ENCODE measurements at places on chromosomes 5 and 9.

GRCh38 chr5:127094161-127094814, 21.0 kb upstream of the C5orf63 start:
- H3K36me3 ChIP-seq = no peaks in the 10 kb centered on the region
- DNase-seq = no peak
- H3K27me3 ChIP-seq = no peaks in the 10 kb centered on the region
- H3K4me1 ChIP-seq = peaks cover 7% of the 10 kb centered on the region
- no peak overlapping the region for H3K27ac ChIP-seq
- H3K4me3 ChIP-seq = no peak overlapping the region

DNA sequence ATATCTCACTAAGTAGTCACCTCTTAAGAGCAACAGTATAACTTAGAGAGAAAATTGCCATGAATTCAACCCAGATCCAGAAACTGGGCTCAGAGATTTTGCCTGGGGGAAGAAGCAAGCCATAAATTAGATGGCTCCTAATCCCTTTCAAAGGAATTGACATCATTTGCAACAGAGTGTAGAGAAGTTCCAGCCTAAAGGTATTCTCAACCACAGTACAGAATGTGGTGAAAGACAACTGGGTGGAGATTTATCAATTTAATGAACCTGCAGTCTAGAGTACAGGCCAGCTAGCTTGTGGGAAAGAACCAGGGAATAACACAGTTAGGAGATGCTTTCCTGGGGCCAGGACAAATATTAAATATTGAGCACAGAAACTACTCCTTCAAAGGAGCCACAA, 39.6 kb downstream of the CDKL3 start:
- DNase-seq = no peak
- H3K27ac ChIP-seq = no peak overlapping the region
- no peaks in the 10 kb centered on the region for H3K4me1 ChIP-seq
- H3K27me3 ChIP-seq = no peaks in the 10 kb centered on the region
- H3K4me3 ChIP-seq = no peak overlapping the region
- H3K36me3 ChIP-seq = peaks cover 9% of the 10 kb centered on the region

GRCh38 chr5:102999191-102999590, 120.7 kb downstream of the GIN1 start:
- no peak overlapping the region for H3K27ac ChIP-seq
- H3K27me3 ChIP-seq = no peaks in the 10 kb centered on the region
- H3K36me3 ChIP-seq = peaks cover 5% of the 10 kb centered on the region

GRCh38 chr9:35731415-35732184, 395 bp downstream of the TLN1 start:
- H3K4me3 ChIP-seq = peak overlapping the region; percentile 84
- H3K27ac ChIP-seq = peak overlapping the region; percentile 90
- peaks cover 16% of the 10 kb centered on the region for H3K4me1 ChIP-seq
- no peak for DNase-seq
- no peaks in the 10 kb centered on the region for H3K27me3 ChIP-seq

DNA sequence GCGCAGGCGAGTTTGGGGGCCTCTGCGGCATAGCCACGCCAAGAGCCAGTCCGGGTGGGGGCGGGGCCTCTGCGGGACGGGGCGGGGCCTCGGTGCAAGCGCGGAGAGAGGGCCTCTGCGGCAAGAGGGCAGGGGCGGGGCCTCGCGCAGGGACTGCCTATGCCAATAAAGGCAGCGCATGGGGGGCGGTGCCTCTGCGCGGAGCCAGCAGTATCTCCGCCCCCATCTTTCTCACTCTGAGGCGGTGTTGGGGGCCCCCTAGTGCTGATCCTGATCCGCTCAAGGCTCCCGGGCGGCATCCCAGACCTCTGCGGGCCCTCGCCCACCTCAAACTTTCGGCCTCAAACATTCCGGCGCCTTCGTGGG, 9.2 kb upstream of the GPRIN1 start:
- H3K36me3 ChIP-seq = no peaks in the 10 kb centered on the region
- no peak overlapping the region for H3K27ac ChIP-seq
- DNase-seq = peak; percentile 89
- peaks cover 18% of the 10 kb centered on the region for H3K4me1 ChIP-seq
- H3K4me3 ChIP-seq = peak overlapping the region; percentile 48
- peaks cover 48% of the 10 kb centered on the region for H3K27me3 ChIP-seq

- DNase-seq = no peak
- no peaks in the 10 kb centered on the region for H3K36me3 ChIP-seq
- H3K27ac ChIP-seq = no peak overlapping the region
- H3K27me3 ChIP-seq = no peaks in the 10 kb centered on the region
Measured at GRCh38 chr5:63043792-63044191, 465.2 kb downstream of the LRRC70 start.

GRCh38 chr9:108056805-108057386, 567.3 kb upstream of the KLF4 start:
- H3K4me1 ChIP-seq = no peaks in the 10 kb centered on the region
- no peak overlapping the region for H3K27ac ChIP-seq
- no peaks in the 10 kb centered on the region for H3K27me3 ChIP-seq
- no peak overlapping the region for H3K4me3 ChIP-seq
- no peak for DNase-seq
- no peaks in the 10 kb centered on the region for H3K36me3 ChIP-seq

- H3K27me3 ChIP-seq = no peaks in the 10 kb centered on the region
- H3K4me3 ChIP-seq = no peak overlapping the region
- DNase-seq = no peak
- H3K36me3 ChIP-seq = peaks cover 72% of the 10 kb centered on the region
- H3K27ac ChIP-seq = no peak overlapping the region
Measured at GRCh38 chr5:135383803-135384495, 15.1 kb downstream of the MACROH2A1 start.

DNA sequence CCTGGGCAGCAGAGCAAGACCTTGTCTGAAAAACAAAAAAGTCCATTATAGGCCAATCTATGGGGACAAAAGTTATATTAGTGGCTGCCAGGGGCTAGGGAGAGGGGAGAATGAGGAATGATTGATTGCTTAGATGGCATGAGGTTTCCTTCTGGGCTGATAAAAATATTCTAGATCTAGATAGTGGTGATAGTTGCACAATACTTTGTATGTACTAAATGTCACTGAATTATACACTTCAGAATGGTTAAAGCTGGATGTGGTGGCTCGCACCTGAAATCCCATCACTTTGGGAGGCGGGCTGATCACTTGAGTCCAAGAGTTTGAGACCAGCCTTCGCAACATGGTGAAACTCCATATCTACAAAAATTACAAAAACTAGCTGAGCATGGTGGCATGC, 42.8 kb upstream of the TEX48 start:
- H3K36me3 ChIP-seq = peaks cover 5% of the 10 kb centered on the region
- peaks cover 18% of the 10 kb centered on the region for H3K4me1 ChIP-seq
- H3K27ac ChIP-seq = no peak overlapping the region
- H3K27me3 ChIP-seq = peaks cover 5% of the 10 kb centered on the region
- DNase-seq = no peak

DNA sequence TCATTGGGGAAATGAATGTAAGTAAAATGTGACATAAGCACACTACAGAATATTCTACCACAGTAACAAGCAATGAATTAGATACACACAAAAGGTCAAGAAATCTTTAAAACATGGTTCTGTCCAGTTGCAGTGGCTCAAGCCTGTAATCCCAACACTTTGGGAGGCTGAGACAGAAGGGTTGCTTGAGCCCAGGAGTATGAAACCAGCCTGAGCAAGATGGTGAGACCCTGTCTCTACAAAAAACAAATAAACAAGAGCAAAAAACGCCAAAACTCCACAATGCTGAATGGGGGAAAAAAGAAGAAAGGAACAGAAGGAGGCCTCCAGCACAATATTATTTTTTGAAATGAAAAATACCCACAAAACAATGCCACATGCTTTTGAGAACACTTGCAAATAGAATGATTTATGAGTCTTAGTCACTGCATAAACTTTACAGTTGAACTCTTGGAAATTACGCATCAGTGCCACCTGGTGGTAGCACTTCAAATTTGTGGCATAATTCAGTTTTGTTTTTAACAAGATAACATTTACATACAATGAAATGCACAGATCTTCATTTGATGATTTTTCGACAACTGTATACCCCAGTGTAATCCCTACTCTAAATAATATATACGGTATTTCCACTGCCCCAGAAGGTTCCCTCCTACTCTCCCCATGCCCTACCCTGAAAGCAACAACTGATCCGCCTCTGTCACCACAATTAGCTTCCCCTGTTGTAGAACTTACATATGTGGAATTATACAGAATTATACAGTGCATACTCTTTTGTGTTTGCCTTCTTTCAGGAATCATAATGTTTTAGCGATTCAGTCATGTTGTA, 14.4 kb upstream of the SPINK4 start:
- H3K27ac ChIP-seq = peak overlapping the region; percentile 4
- H3K4me1 ChIP-seq = peaks cover 15% of the 10 kb centered on the region
- no peaks in the 10 kb centered on the region for H3K36me3 ChIP-seq
- peak; percentile 89 for DNase-seq

- H3K4me1 ChIP-seq = no peaks in the 10 kb centered on the region
- no peak overlapping the region for H3K4me3 ChIP-seq
- no peaks in the 10 kb centered on the region for H3K36me3 ChIP-seq
Measured at GRCh38 chr5:86885011-86885410, 267.3 kb downstream of the COX7C start.

- H3K36me3 ChIP-seq = no peaks in the 10 kb centered on the region
- H3K27ac ChIP-seq = no peak overlapping the region
- peak overlapping the region; percentile 78 for H3K4me3 ChIP-seq
- peaks cover 12% of the 10 kb centered on the region for H3K4me1 ChIP-seq
- DNase-seq = peak; percentile 50
Measured at GRCh38 chr9:105385381-105385985, 62.4 kb upstream of the FSD1L start.

GRCh38 chr5:151434570-151435237, 12.7 kb upstream of the SLC36A1 start:
- no peak overlapping the region for H3K4me3 ChIP-seq
- no peaks in the 10 kb centered on the region for H3K36me3 ChIP-seq
- H3K27me3 ChIP-seq = peaks cover 1% of the 10 kb centered on the region
- H3K27ac ChIP-seq = no peak overlapping the region
- H3K4me1 ChIP-seq = no peaks in the 10 kb centered on the region

GRCh38 chr5:145787001-145787400, 48.1 kb downstream of the PRELID2 start:
- no peak for DNase-seq
- no peak overlapping the region for H3K27ac ChIP-seq
- H3K4me3 ChIP-seq = no peak overlapping the region
- no peaks in the 10 kb centered on the region for H3K4me1 ChIP-seq

DNA sequence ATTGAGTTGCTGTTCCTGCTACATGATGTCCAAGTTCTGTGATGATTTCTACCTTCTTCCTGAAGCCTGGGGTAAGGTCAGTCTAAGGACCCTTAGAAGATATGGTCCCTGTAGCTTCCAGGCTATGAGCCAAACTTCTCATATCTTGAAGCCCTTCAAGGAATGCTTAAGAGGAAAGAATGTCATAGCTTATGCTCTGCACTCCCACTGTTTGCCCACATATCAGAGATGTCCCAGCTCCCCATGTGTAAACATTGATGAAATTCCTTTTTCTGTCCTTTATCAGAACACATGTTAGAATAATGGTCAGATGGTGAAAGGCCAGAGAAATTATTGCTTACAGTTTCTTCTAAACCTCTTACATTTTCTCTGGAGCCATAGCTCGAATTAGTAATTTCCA, 41.4 kb upstream of the RUSC2 start:
- H3K4me1 ChIP-seq = no peaks in the 10 kb centered on the region
- H3K27ac ChIP-seq = no peak overlapping the region
- peaks cover 16% of the 10 kb centered on the region for H3K27me3 ChIP-seq
- no peak for DNase-seq
- H3K4me3 ChIP-seq = no peak overlapping the region

- H3K36me3 ChIP-seq = no peaks in the 10 kb centered on the region
- peaks cover 33% of the 10 kb centered on the region for H3K4me1 ChIP-seq
- H3K27me3 ChIP-seq = peaks cover 78% of the 10 kb centered on the region
Measured at GRCh38 chr5:37836592-37837413, 3.0 kb downstream of the GDNF start.

DNA sequence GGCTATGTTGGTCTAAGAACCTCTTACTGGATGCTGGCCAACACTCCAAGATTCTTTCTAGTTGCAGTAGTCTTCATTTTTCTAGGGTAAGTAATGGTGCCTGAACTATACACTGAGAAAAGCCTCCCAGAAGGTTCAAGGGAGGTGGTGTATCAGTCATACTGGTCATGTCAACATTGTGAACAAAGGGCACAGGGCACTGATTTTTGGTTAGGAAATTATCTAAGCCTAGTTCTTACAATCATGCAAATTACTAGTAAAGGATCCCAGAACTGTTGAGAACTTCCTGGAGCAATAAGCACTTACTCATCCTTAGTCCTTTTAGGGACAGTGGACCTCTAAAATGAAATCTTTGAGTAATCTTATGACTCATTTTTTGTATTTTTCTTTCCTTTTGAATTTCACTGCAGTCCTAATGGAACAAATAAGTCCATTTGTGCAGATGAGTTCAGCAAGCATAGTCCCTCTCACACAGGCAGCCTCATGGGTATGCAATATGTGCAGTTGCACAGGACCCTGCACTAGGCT, 21.1 kb upstream of the CDC42SE2 start:
- no peak overlapping the region for H3K4me3 ChIP-seq
- peaks cover 16% of the 10 kb centered on the region for H3K4me1 ChIP-seq
- H3K27ac ChIP-seq = no peak overlapping the region
- peak; percentile 38 for DNase-seq

GRCh38 chr9:27094640-27095298, 14.3 kb upstream of the TEK start:
- no peak for DNase-seq
- no peaks in the 10 kb centered on the region for H3K36me3 ChIP-seq
- peaks cover 11% of the 10 kb centered on the region for H3K27me3 ChIP-seq
- H3K4me3 ChIP-seq = no peak overlapping the region

DNA sequence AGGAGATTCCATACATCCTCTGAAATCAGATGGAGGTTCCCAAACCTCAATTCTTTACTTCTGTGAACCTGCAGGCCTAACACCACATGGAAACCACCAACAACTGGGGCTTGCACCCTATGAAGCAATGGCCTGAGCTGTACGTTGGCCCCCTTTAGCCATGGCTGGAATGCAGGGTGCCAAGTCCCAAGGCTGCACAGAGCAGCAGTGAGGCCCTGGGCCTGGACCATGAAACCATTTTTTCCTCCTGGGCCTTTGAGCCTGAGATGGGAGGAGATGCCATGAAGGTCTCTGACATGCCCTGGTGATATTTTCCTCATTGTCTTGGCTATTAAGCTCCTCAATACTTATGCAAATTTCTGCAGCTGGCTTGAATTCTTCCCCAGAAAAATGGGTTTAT, 983.8 kb downstream of the CDH9 start:
- H3K27me3 ChIP-seq = no peaks in the 10 kb centered on the region
- no peaks in the 10 kb centered on the region for H3K36me3 ChIP-seq
- no peak overlapping the region for H3K27ac ChIP-seq
- no peak for DNase-seq
- no peak overlapping the region for H3K4me3 ChIP-seq

DNA sequence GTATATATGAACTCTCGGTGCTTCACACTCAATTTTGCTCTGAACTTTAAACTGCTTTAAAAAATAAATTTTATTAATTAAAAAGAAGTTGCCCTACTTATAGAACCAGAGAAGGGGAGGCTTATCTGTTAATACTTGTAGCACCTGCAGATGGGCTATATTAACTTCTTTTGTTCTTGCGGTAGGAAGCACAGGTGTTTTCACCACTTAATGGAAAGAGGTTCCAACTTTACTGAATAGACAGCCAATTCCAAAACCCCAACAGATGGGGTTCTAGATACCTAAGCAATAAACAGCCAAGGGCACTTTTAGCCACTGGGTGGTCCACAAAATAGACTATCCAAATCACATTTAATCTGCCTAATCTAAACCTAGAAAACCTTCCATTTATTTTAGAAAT, 65.4 kb downstream of the SSBP2 start:
- H3K4me1 ChIP-seq = peaks cover 28% of the 10 kb centered on the region
- no peak overlapping the region for H3K27ac ChIP-seq
- no peaks in the 10 kb centered on the region for H3K27me3 ChIP-seq
- no peak for DNase-seq
- H3K4me3 ChIP-seq = no peak overlapping the region
